ENCODE measurements at places on chromosomes 16 and 17. TPM values are rescaled to one million over a fixed set of nuclear protein-coding genes. Genes with fewer than 3 reads are reported as not detected.

- no peak overlapping the region for H3K4me3 ChIP-seq
- H3K27me3 ChIP-seq, result no peaks in the 10 kb centered on the region
- DNase-seq, result no peak
- H3K36me3 ChIP-seq, result no peaks in the 10 kb centered on the region
- peaks cover 6% of the 10 kb centered on the region for H3K4me1 ChIP-seq
Observed at GRCh38 chr16:49588729-49589384, 215.3 kb downstream of the C16orf78 start.

- no peak overlapping the region for H3K27ac ChIP-seq
- H3K4me3 ChIP-seq, result no peak overlapping the region
- no peaks in the 10 kb centered on the region for H3K4me1 ChIP-seq
- H3K36me3 ChIP-seq, result no peaks in the 10 kb centered on the region
Observed at GRCh38 chr16:71412270-71413160, 29.3 kb downstream of the TLE7 start.

GRCh38 chr17:18161207-18162145, 22.2 kb upstream of the ALKBH5 start:
- H3K27me3 ChIP-seq, result no peaks in the 10 kb centered on the region
- no peak overlapping the region for H3K4me3 ChIP-seq
- H3K36me3 ChIP-seq, result no peaks in the 10 kb centered on the region
- DNase-seq, result no peak

The KRT31 gene
- total RNA-seq, result not detected

GRCh38 chr16:50879873-50880695, 138.2 kb downstream of the CYLD start:
- H3K4me1 ChIP-seq, result no peaks in the 10 kb centered on the region
- DNase-seq, result no peak

The PERCC1 gene
- not detected for total RNA-seq

DNA sequence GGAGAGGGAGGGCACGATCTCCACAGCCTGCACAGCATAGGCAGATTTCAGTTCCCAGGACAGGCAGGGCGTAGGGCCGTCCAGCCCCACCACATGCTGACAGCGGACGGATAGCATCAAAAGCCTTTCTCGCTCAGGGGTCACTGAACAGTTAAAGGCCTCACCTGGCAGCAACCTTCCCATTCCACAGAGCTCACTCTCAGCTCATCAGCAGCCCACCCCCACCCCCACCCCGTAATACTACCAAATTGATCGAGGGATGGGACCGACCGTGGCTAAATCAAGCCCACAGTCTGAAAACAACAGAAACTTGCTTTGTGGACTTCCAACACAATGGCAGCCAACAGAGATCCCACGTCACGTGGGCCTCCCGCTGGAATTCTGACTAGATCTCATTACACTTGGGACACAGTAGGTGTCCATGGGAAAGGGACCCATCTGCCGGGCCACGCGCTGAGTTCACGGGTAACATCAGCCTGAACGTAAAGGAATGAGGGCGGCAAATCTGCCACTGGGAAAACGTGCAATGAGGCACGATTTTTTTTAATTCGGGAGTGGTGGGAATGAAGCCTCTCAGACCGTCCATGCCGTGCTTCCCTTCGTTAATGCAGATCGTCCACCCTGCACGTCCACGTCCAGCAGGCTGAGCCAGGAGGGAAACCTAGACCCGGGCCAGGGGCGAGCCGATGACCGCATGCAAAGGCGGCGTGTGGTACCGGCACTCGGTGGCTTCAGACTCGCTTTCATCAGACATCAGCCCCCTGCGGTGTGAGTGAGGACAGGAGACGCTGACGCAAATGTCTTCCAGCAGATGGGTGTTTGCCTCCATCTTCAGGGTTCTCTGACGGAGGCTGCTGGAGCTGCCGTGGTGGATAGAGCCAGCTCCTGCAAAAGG, 92.1 kb downstream of the TBC1D16 start:
- H3K36me3 ChIP-seq, result peaks cover 76% of the 10 kb centered on the region
- no peaks in the 10 kb centered on the region for H3K4me1 ChIP-seq
- no peak for DNase-seq

- no peaks in the 10 kb centered on the region for H3K27me3 ChIP-seq
- peak overlapping the region; percentile 2 for H3K4me3 ChIP-seq
- H3K4me1 ChIP-seq, result peaks cover 14% of the 10 kb centered on the region
Observed at GRCh38 chr16:83813823-83814658, 6.3 kb downstream of the HSBP1 start.

GRCh38 chr17:77923135-77923534, 35.4 kb upstream of the TNRC6C start:
- H3K4me3 ChIP-seq, result no peak overlapping the region
- no peak overlapping the region for H3K27ac ChIP-seq
- H3K4me1 ChIP-seq, result peaks cover 4% of the 10 kb centered on the region

The TMC7 gene
- total RNA-seq, result 1.4 TPM

The RAP1GAP2 gene
- total RNA-seq, result 46.5 TPM

DNA sequence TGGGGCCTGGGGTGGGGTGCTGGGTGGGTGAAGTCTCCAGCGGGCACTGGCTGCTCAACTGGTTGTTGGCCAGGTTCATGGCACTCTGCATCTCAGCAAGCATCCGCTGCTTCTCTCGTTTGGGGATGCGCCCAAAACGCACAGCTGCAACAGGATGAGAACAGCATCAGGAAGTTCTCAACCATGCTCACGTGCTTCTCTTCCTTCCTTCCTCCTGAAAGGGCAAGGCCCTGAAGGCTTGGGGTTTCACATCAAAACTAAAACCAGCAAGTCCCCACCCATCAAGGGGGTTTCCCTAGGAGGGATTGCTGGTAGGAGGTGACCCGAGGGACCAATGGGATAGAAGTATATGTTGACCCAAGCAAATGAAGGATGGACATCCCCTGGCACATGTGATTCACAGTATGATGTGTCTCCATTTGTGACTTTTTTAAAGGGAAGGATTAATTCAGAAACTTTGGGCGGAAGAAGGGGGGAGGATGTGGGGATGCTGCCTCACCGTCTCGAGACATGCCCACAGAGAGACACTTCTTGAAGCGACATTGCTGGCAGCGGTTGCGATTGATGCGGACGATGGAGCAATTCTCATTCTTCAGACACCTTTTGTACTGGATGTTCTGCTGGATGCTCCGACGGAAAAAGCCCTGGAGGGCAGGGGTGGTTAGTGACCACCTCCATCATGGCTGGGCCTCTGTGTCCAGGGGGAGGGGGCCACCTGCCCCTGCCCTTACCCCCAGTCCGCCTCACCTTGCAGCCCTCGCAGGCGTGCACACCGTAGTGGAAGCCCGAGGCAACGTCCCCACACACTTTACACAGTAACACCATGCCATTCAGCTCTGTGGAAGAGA, 4.2 kb downstream of the NR1D1 start:
- H3K27me3 ChIP-seq, result no peaks in the 10 kb centered on the region
- H3K4me1 ChIP-seq, result peaks cover 81% of the 10 kb centered on the region
- peak; percentile 70 for DNase-seq
- peak overlapping the region; percentile 95 for H3K27ac ChIP-seq
- H3K4me3 ChIP-seq, result peak overlapping the region; percentile 76

- H3K4me1 ChIP-seq, result no peaks in the 10 kb centered on the region
- no peak for DNase-seq
- no peak overlapping the region for H3K4me3 ChIP-seq
Observed at GRCh38 chr16:66088681-66089080, 277.8 kb upstream of the CDH5 start.

GRCh38 chr17:6241996-6242395, 171.8 kb downstream of the WSCD1 start:
- no peaks in the 10 kb centered on the region for H3K4me1 ChIP-seq
- DNase-seq, result no peak

The CDRT4 gene
- total RNA-seq, result 1.1 TPM

DNA sequence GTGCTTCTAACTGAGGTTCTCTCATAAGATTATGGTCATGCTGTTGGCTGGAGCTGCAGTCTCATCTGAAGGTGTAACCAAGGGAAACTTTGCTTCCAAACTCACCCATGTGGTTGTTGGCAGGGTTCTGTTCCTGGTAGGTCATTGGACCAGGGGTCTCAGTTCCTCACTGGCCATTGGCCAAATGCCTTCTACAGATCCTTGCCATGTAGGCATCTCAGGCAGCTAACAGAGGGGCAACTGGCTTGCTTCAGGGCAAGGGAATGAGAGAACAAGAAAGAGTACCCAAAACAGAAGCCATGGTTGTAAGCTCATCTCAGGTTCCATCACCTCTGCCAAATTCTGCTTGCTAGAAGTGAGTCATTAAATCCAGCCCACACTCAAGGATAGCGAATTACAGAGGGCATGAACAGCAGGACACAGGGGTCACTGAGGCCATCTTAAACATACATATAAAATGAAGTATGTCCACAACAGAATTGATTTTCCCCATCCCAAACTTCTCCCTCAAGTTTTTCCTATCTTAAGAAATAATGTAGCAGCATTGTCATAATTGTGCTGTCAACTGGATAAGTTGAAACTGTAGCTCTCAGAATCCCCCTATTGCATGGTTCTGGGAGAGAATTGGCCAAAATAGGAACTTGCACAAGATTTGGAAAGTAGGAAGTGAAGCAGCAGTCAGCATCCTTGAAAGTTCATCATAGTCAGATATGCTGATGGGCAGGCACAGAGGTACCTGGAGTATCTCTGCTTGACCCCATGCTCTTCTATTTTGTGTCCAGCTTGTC, 42.4 kb upstream of the CES5A start:
- no peak for DNase-seq
- H3K27me3 ChIP-seq, result no peaks in the 10 kb centered on the region
- no peaks in the 10 kb centered on the region for H3K4me1 ChIP-seq
- no peak overlapping the region for H3K4me3 ChIP-seq
- no peak overlapping the region for H3K27ac ChIP-seq

GRCh38 chr16:46850619-46851555, 19.9 kb upstream of the C16orf87 start:
- no peaks in the 10 kb centered on the region for H3K36me3 ChIP-seq
- no peaks in the 10 kb centered on the region for H3K4me1 ChIP-seq
- no peak for DNase-seq
- no peaks in the 10 kb centered on the region for H3K27me3 ChIP-seq
- H3K27ac ChIP-seq, result no peak overlapping the region
- H3K4me3 ChIP-seq, result no peak overlapping the region

DNA sequence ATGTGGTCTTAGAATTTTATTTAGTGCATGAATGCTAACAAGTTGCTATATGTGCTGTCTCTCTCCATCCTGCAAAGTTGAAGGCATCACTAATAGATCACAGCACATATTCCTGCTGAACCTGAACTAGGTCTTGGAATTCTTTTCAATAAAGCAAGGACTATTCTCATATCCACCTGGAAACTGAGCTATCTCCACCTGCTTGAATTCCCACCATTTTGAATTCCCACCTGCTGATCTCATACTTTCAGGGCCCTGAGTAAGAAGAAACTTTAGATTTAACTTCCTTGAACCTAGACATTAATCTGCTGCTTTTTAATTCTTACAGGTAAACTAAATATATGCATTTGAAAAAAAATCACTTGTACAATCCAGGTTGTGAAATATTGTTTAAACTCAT, 445.3 kb upstream of the CCL2 start:
- DNase-seq, result no peak
- no peak overlapping the region for H3K4me3 ChIP-seq
- no peaks in the 10 kb centered on the region for H3K36me3 ChIP-seq
- no peaks in the 10 kb centered on the region for H3K27me3 ChIP-seq

- H3K27me3 ChIP-seq, result no peaks in the 10 kb centered on the region
- peak overlapping the region; percentile 91 for H3K27ac ChIP-seq
- peak; percentile 76 for DNase-seq
- no peaks in the 10 kb centered on the region for H3K36me3 ChIP-seq
- H3K4me3 ChIP-seq, result peak overlapping the region; percentile 77
Observed at GRCh38 chr17:81487487-81488275, 24.9 kb downstream of the ACTG1 start.

GRCh38 chr17:17711641-17712162, 30.4 kb downstream of the RAI1 start:
- no peak for DNase-seq
- H3K36me3 ChIP-seq, result no peaks in the 10 kb centered on the region
- no peak overlapping the region for H3K4me3 ChIP-seq
- peaks cover 41% of the 10 kb centered on the region for H3K4me1 ChIP-seq
- peak overlapping the region; percentile 11 for H3K27ac ChIP-seq

The CHRNE gene
- total RNA-seq, result 1.5 TPM

- no peak overlapping the region for H3K4me3 ChIP-seq
- no peak for DNase-seq
- no peaks in the 10 kb centered on the region for H3K36me3 ChIP-seq
Observed at GRCh38 chr17:17553217-17554195, 38.0 kb downstream of the PEMT start.

Data from heart right ventricle (tissue), 16 donors.